ENCODE measurements at places on chromosomes 3 and 15.

DNA sequence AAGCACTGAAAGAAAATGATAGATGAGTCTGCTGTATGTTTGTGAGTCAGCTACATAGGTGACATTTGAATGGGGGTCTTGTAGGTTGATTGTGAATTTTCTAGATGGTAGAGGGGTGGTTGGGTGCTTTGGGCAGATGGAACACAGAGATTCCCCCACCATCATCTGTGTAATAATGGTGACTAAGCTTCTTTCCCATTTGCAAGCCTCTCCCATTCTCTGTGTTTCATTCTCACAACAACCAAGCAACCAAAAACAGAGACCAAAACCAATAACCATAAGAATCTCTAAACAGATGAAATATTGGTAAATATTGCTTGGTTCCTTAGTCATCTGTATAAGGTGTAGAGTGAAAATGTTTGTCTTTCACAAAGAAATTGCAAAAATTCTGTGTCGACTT lies 17.8 kb upstream of the UTS2B start:
- no peak for DNase-seq

GRCh38 chr15:96345560-96346399 lies 15.3 kb downstream of the NR2F2 start:
- no peak for DNase-seq

DNA sequence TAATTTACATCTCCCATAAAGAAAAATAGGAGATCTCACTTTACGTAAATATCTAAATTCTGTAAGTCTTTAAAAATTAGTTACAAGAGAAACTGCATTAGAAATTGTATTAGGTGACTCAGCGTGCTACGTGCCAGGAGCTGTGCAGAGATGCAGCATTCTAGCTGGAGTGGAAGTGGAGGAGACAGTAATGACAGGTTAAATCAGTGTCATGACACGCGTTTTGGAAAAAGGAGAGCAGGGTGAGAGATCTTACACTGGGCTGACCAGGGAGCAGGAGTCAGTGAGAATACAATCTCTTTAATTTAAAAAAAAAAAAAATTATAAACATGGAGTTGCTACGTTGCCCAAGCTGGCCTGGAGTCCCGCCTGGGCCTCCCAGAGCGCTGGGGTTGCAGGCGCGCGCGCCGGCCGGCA lies 635 bp downstream of the TUBGCP5 start:
- DNase-seq, result no peak

DNA sequence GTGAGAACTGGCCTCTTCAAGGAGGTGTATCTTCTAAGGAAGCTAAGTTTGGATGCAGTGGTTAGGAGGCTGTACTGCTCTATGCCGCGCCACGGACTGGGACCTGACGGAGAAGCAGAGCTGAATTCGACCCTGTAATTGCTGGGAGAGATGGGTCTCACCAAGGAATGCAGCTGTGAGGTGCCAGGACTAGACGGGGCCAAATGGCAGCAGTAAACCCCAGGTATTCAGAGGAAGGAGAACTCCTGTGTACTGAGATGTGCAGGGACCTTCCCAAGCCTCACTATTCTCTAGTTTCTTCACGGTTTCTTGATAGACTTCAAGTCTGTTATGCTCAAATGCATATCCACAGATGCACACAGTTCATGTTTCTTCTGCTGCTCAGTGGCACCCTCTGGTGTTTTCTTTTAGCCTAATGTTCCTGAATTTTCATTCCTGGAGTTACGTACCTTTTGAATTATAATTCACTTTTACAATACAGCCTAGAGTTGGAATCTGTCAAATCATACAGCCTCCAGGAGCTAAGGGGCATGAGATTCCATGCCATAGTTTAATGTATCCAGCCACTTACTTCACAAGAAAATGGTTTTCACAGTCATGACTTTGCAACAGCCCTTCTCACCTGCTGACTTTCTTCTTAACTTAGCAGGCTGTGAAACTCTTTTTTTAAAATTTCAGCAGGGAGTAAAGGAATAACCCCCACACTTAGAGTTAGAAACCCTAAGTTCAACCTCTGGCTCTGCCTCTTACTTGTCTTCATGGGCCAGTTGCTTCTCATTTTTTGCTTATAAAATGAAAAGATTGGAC lies 61.8 kb downstream of the GLDN start:
- no peak for DNase-seq

DNA sequence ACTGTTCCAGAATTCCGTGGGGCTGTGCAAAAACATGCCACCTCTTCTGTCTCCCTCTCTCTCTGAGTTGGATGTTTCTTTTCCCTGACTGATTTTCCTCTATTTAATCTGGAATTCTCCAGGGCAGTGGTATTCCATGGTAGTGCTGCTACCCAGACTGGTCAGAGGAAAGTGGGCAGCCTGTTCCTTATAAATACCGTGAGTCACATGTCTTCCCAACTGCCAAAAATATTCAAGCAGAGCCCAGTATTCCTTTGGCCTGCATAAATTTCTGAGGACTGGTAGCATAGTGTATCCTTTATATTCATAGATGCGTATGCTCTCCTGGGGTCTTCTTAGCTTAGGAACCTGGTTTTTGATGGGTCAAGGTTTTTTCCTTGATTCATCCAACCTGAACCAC lies 40.9 kb downstream of the CEMIP start:
- no peak for DNase-seq

DNA sequence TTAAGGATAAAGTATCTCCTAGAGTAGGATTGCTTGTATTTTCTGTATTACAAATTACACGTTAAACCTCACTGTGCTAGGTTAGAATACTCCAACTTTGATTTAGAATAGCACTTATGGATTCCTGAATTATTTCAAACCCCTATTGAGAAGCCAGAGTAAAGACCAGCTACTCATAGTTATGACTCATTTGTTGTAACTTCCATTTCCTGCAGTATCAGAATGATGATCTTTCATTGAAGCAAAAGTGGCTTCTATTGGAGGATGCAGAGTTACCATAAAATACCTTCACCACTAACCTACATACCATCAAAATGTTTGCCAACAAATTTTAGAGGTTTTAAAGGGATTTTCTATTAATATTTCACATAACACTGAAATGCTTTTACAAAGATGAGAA lies 1322.7 kb upstream of the ALCAM start:
- DNase-seq, result no peak

DNA sequence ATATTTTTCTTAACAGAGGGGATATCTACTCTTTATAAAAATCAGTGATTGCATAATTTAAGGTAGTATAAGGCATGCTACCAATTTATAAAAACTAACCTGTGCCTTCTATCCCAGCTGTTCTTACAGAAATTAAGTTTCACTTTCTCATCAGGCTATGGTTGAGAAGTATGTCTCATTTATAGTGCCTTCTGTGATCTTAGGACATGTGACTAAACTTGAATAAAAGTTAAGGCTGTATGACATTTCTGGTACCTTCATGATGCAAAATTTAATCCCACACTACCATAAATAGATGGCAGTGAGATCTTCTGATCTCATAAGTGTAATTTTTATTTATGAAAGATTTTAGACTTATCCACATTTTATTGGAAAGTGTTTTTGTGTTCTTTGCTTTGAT lies 12.6 kb downstream of the TIPARP start:
- DNase-seq, result no peak

DNA sequence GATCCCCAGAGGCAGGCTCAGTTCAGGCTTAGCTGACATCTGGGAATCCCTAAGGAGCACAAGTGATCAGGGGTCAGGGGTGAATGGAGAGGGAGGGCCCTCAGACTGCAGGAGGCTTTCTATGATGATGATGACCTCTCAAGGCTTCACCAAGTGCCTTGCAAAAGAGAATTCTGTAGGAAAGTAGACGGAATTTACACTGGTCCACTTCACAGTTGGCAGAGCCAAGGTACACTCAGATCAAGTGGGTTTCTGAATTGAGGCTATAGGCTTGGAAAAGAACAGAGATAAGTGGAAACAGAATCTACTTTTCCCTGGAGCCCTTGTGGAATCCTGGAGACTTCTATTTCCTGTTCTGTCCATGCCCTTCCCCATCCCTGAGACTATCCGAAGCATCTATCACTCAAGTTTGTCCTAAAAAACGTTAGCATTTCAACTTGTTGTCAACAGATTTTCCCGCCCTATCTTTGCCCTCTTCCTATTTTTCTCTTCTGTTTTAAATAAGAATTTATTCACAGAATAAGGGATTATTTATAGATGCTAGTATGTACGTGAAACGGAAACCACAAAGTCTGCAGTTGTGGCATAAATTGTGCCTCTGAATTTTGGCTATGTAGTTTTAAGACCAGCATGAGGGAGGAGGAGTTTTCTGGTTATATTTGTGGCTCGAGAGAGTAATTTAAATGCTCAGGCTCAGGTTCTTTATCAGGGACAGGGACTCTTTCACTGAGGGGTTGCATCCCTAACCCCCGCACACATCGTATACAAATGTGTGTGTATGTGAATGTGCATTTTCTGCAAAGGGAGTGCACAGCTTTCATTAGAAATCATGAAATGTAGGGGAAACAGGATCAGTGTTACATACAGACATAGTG lies 12.8 kb downstream of the GCSAM start:
- no peak for DNase-seq

GRCh38 chr15:22863356-22863755 lies 24.9 kb downstream of the NIPA2 start:
- no peak for DNase-seq

GRCh38 chr3:27311400-27311799 lies 57.8 kb downstream of the NEK10 start:
- DNase-seq, result no peak

DNA sequence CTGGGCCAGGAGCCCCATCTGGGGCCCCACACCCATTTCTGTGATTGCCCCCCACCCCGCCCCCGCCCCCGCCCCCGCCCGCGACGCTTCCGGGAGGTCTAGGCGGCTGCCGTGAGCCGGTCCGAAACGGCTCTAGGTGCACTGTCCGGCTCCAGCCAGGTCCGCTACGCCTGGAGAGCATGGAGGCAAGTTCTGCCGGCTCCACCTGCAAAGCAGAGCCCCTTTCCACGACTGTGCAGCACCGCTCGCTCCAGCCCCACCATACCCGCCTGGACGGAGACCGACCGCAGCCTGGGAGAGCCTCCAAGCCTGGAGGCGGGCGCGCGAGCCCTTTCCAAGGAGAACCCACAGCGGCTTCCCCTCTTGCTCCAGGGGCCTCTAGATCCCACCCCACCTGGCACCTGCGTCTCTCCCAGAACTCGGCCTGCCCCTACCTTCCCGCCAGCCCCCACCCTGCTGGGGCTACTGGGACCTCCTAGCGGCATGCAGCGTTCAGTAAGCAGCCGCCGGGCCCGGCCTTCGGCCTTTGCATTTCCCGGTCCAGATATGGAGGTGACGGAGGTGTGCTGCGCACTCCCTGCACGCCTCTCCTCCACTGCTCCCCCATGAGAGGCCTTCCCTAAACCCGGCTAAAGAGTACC lies 66.2 kb downstream of the KLF13 start:
- DNase-seq, result no peak

GRCh38 chr3:197519801-197520211 lies 36.0 kb downstream of the BDH1 start:
- no peak for DNase-seq

GRCh38 chr3:27729748-27730611 lies 7.9 kb upstream of the EOMES start:
- no peak for DNase-seq

GRCh38 chr3:14438929-14439328 lies 36.5 kb downstream of the SLC6A6 start:
- no peak for DNase-seq

DNA sequence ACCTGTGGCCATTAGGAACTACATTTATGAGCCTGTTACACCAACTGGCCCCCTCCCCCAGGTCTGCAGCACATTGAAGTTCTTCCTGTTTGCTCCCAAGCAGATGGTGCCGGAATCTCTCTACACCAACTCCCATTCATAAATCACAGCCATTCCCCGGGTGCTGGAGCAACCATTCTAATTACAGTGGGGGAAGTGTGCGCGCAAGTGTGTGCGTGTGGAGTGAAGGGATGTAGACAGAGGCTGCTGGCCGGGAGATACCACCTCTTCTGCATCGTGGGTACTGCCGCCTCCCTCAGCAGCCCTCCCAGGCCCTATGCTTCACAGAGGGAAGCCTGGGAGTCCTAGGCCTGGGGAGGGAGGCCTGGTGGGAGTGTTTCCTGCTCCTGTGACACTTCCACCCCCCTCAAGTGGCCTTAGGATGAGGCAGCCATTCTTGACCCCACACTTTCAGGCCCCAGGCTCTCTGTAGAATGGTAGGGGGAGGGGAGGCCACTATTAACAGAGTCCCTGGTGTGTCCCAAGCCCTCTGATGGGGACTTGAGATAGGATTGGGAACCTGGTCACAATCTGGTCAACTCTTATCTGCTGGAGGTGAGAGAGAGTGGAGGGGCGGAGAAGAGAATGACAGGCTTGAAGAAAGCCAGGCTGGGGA lies 69.1 kb downstream of the MAGEF1 start:
- no peak for DNase-seq

- no peak for DNase-seq
Observed at GRCh38 chr3:65018801-65019200, 331.0 kb upstream of the ADAMTS9 start.

DNA sequence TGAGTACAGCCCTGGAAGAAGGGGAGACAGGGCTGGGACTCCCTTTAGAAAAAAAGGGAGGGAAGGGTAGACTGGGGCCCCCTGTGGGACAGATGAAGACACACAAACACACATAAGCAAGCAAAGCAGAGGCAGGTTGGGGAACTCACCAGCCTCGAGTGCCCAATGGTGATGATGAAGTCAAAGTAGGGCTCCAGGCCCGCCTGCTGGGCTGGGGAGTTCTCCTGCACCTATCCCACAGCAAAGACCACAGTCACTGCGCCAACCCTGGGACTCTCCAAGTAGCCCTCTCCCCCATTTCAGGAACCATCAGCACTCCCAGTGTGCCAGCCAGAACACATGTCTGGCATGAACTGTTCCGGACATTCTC lies 4.1 kb downstream of the GORASP1 start:
- DNase-seq, result no peak

GRCh38 chr3:146191051-146191450 lies 30.1 kb upstream of the PLOD2 start:
- no peak for DNase-seq

GRCh38 chr3:55059027-55059629 lies 131.3 kb upstream of the LRTM1 start:
- DNase-seq, result no peak

GRCh38 chr15:85027421-85027820 lies 45.8 kb downstream of the PDE8A start:
- DNase-seq, result no peak

DNA sequence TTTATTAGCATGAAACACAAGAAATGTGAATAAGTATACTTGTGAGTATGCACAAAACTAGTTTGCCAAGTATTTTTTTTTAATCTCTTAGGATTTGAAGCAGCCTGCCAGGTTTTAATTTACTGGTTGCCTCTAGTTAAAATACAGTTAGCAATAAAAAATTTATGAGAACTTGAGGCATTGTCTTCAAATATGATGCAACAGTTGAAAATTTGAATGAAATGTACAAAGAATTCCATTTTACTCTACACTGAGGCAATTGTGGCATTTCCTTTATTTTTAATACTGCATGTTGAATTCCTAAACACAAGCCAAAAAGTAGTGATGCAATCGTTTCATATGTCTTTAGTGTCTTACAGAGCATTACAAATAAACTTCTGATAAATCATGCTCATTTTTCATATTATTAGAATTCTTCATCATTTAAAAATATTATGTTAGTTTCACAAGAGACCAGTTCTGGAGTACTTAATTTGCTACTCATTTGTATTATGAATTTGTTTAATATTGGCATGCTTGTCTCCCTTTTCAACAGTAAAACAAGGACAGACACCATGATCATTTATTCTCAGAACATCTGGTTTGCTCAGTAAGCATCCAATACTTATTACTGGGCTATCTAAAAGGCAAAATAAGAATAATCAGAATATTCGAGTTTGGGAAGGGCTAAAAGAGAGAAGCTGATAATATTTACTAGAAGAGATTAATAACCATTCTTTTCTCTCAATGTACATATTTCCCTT lies 124.8 kb upstream of the PTX3 start:
- no peak for DNase-seq

All from activated CD4-positive, alpha-beta T cell treated with anti-CD3 and anti-CD28 coated beads, Interleukin-2, amount 50 U/mL, for 4 hours (primary cell).